BJ (cell line): ENCODE measurements at places on chromosomes 4 and X.

- DNase-seq, result no peak
Measured at GRCh38 chr4:100935090-100935489, 412.2 kb downstream of the PPP3CA start.

DNA sequence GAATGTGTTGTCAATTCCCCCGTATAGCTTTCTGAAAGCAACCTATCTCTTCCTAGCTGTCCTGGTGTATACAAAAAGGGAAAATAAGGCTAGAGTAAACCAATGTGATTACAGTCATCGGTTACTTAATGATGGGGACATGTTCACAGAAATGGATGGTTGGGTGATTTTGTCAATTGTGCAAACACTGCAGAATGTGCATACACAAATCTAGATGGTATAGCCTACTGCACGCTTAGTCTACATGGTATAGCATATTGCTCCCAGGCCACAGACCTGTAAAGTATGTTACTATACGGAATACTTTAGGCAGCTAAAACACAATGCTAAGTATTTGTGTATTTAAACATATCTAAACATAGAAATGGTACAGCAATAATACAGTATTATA, 5.1 kb downstream of the DTHD1 start:
- no peak for DNase-seq

DNA sequence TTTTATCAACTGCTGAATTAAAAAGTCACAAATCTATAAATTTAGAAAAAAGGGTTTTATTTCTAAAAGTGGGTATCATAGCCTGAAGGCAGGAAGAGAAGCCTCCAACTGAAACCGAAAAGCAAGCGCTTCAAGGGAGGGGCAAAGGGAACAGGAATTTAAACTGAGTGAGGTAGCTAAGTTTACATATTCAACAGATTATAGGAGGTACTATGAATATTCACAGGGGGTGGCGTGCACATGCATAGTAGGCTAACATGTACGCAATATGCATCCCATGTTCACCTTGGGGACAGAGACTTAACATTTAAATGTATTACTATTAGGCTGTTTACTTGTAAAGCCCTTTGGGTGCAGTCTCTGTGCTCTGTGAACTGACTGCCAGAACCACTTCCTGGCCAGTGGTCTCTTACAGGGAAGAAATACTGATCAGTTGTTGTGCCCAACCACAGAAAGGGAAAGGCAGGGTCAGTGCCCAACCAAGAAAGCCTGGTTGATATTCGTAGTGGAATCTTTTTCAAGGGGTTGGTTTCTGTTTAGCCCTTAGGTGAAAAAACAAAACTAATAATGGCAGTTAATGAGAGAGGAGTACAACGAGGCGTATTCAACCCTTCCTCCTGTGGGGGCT, 168.7 kb upstream of the GALNTL6 start:
- no peak for DNase-seq

DNA sequence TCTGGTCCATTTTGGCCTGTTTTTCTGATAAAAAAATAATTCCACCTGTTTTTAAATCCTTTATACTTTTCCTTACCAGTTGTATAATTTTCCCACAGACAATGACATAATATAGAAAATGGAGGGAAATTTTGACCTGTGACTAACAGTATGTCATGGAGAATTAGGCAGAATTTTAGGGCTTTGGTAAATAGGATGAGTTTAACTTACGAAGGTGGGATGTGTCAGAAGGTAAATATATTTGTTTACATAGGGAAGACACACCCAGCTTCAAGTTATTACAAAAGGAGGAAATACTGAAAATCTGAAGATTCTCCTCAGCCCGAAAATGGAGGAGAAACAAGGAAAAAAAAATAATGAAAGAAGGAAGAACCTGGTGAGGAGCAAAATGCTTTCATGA, 64.6 kb upstream of the PPP3CA start:
- DNase-seq, result no peak

DNA sequence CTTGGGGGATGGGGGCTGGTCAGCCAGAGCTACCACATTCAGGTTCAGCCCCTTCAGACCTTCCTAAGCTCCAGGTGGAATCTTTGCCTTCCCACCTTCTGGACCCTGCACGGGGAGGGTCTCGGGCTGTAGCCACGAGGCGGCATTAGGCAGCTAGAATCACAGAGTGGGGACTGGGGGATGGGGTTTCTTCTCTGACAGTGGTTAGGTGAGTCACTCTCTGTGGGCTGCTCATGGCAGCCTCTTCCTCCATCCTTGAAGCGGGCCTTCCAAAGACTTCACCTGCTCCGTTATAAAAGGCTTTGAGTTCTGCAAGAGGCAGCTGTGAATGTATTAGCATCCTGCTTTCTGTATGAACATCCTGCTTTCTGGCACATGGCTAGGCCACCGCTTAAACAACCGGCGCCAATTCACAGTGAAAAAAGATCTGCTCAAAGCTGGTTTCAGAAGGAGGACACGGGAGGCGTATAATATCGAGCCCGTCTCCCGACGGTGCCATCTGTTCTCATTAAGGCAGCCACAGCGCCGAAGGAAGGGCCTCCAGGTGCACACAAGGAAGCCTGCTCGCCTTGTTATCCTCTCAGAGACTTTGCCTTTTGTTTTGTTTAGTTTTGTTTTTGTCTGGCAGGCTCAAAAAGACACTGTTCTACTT, 74.3 kb upstream of the IGFBP7 start:
- DNase-seq, result no peak

DNA sequence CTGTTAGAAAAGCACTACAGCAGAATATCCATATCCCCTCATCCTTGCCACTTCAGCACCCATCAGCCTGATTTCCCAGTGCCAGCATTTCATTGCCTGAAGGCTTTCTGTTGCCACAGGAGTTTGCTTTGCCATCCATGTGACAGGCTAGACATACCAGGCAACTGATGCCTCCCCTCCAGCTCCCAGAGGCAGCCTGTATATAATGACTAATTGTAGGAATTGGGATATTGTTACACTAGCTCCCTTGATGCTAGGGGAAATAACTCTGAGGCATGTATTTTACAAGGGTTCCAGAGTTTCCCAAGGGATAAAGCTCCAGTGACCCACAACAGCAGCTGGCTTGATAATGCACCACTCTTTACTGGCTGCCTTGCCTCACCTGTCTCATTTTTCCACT, 608.0 kb upstream of the FTHL17 start:
- DNase-seq, result no peak

DNA sequence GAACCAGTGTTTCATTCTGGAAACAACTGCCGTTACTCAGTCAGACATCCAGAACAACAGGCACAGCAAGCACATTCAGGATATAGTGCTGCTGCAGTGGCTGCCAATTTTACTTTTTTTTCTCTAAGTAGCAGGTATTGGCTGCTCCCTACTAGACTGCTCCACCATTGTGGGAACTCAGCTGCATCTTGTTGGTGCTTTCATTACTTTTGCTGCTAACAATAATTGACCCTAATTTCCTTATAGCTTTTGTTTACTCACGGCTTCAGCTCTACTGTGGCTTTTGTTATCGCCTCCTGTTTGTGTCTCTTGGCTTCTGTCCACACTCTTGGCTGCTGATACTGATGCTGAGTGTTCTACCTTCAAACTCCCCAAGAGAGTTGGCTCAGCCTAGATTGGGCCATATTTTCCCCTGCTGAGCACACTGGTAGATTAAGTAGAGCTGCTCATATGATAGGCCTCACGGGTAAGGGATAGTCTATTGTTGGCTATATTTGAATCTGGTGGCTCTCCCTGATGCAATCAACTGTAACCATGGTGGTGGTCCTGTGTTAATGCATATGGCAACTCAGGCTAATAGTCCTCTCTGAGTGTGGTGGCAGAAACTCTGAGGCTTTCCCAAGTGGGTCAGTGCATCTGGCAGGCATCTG, 44.5 kb upstream of the IL2 start:
- DNase-seq, result no peak

- no peak for DNase-seq
Measured at GRCh38 chr4:152999346-153000075, 63.4 kb downstream of the FHDC1 start.

GRCh38 chr4:74583757-74584156, 138.8 kb downstream of the AREG start:
- no peak for DNase-seq

DNA sequence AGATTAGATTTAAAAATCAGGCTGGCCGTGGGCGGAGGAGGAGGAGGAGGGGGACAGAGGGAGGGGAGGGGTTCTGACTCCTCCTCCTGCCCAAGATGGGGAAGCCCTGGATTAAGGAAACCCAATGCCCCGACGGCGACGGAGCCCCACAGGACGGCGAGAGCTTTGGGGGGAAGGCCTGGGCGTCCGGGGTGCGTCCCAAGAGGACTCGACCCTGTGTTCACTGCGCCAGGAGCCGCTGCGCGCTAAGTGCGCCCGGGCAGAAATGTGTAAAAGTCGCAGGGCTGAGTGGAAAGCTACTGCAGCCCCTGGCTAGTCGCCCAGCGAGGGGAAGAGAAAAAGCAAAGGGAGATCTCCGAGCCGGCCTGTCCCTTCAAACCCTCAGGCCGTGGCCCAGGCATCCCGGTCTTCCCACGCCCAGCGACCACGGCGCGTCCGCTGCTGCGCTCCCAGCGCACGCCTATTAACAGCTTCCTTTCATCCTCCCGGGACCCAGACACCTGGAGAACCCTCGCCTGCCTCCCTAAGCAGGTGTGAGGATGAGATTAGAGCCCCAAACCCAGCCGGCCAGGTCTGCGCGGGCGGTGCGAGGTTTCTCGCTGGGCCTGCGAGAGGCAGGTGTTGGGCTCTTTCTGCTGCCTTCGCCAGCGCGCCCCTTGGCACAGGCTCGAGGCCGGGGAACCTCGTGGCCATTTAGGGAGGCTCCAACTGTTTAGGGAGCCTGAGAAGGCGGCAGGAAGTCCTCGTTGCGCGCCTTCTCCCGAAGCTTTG, 1.4 kb upstream of the RPS6KA3 start:
- DNase-seq, result no peak

- no peak for DNase-seq
Measured at GRCh38 chr4:41172786-41173185, 41.6 kb downstream of the APBB2 start.

DNA sequence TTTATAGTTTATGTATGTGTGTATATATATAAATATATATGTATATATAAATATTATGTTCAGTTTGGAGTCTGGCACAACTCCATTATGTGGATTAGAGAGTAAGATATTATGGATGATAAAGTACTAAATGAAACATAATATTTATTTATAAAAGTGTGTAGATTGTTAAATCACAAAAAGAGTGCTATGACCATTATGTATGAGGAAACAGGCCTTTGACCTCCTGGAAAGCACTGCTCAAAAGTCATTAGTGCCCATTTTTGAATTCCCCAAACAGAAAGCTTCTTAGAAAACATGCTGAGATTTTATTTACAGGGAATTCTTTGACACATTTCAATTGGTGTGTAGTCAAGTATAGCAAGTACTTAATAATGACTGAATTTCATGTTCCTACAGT, 391.2 kb downstream of the UNC5C start:
- no peak for DNase-seq

GRCh38 chrX:12227412-12228041, 89.3 kb downstream of the FRMPD4 start:
- no peak for DNase-seq

DNA sequence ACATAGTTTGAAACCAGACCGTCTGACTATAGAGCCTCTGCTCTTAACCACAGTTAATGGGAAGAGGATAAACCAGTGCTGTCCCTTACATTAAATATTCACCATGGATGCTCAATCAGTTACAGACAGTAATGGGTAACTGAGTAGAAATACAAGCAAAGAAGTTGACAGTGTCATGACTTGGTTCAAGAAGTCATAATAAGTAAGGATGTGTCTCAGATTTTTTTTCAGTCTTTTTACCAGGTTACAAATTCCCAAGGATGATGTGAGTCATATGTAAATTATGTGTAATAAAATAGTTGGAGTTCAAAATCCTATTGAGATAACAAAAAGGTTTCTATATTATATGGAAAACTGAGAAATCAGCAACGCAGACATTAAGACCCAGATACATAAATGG, 31.1 kb downstream of the ZCCHC4 start:
- no peak for DNase-seq

GRCh38 chrX:135625995-135626394, 87.4 kb upstream of the CT45A1 start:
- DNase-seq, result no peak

DNA sequence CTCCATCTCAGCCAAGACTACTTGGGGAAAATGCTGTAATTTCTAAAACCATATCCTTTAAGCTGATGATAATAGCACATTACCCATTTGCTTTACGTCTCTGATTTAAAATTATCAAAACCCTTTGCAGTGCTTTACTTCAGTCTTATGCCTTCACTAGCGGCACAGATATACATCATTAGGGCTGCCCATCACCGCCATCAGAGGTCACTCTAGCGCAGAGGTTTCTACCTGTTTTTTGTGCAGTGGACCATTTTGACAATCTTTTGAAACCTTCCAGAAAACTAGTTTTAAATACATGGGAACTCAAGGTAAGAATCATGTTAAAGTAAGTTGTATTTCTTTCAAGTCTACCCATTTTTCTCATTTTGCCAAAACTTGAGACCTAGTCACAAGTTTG, 592.5 kb downstream of the PPARGC1A start:
- DNase-seq, result no peak

DNA sequence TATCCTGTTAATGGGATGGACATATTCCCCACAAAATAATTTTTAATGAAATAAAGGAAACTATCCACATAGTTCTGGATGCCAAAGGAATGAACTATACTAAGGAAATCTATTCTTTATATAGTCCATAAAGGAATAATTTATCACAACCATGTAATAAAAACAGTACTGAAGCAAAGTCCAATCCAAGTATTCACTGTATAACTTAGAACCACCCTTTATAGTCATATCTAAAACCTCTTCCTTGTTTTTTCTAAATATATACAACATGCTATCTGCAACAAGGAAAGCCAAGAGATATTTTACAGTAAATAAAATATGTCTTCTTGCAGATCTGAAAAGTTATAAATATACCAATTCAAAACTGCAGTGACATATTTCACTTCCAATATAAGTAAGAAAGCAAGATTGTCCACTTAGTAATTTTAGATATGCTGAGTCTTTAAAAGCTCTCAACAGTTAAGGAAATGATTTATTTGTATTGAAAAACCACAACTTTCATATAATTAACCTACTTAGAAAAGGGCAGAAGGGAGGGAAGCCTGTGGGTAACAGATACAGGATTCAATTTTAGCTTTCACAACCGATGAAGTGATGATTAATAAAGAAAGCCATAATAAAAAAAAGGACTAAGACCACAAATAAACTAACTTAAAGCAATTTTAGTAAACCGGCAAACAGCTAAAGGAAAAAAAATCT, 8.0 kb downstream of the NR3C2 start:
- DNase-seq, result no peak

GRCh38 chr4:174929346-174929745, 11.2 kb downstream of the ADAM29 start:
- DNase-seq, result no peak

DNA sequence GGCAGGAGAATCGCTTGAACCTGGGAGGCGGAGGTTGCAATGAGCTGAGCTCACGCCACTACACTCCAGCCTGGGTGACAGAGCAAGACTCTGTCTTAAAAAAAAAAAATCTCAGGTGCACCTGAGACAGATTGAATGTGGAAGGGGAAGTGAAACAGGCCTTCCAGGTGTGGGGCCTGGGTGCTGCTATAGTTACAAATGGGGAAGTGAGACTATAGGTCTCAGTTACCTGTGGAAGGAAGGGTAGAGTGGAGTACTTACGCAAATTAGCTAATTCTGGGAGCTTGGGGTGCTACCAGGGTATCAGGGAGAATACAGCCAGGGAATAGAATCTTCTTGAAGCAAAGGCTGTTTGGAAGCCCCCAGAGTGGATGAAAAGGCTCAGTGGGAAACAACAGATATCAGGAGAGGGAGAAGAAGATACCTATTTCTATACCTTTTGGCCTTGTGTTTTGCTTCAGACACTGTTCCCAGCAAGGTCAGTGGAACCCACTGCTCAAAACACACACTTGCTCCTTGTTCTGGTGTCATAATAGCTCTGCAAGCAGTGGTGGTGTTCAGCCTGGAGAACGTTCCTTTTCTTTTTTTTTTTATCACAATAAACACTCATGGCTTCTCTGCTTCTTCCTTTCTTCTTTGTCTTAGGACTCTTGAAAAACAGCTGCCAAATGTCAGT, 7.0 kb downstream of the CD38 start:
- no peak for DNase-seq
